ENCODE measurements at places on chromosomes 1 and 21. TPM values are rescaled to one million over a fixed set of nuclear protein-coding genes. Genes with fewer than 3 reads are reported as not detected.
A peak's percentile ranks its signal among the peaks of the same experiment; 100 is the strongest.

Gene RPTN
- polyA plus RNA-seq: not detected

Gene SLC44A5
- polyA plus RNA-seq: 1.5 TPM

Gene PHLDA3
- not detected for polyA plus RNA-seq

Gene FALEC
- polyA plus RNA-seq: not detected

Gene C1orf141
- polyA plus RNA-seq: not detected

Gene TFF1
- polyA plus RNA-seq: not detected

Gene PRRX1
- not detected for polyA plus RNA-seq

Gene RIIAD1
- not detected for polyA plus RNA-seq

Gene OR6N1
- not detected for polyA plus RNA-seq

- no peak overlapping the region for H3K27ac ChIP-seq
- DNase-seq: no peak
- H3K36me3 ChIP-seq: no peaks in the 10 kb centered on the region
Measured at GRCh38 chr1:205923651-205924459, 19.4 kb downstream of the SLC26A9 start.

- no peak overlapping the region for H3K4me3 ChIP-seq
- H3K36me3 ChIP-seq: no peaks in the 10 kb centered on the region
- DNase-seq: no peak
- no peaks in the 10 kb centered on the region for H3K27me3 ChIP-seq
- no peak overlapping the region for H3K27ac ChIP-seq
Measured at GRCh38 chr1:81757398-81758020, 43.2 kb upstream of the ADGRL2 start.

DNA sequence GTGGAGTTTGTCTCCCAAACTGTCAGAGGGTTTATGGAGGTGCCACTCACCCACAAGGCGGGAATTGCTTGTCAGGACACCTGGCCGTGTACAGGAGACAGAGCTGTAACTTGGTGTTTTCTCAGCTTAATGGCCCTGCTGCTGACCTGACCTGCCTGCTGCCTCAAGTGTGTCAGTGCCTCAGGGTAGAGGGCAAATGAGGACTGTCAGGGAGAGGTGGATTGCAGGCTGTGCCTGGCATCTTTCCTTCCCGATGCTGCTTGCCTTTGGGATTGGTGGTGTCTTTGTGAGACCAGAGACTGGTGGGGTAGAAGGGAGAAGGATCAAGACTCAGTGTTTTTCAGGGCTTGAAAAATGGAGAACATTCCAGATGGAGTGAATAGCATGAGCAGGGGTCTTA, 31.4 kb downstream of the TMEM53 start:
- no peak for DNase-seq
- H3K4me3 ChIP-seq: no peak overlapping the region
- H3K36me3 ChIP-seq: peaks cover 31% of the 10 kb centered on the region
- H3K27me3 ChIP-seq: no peaks in the 10 kb centered on the region

DNA sequence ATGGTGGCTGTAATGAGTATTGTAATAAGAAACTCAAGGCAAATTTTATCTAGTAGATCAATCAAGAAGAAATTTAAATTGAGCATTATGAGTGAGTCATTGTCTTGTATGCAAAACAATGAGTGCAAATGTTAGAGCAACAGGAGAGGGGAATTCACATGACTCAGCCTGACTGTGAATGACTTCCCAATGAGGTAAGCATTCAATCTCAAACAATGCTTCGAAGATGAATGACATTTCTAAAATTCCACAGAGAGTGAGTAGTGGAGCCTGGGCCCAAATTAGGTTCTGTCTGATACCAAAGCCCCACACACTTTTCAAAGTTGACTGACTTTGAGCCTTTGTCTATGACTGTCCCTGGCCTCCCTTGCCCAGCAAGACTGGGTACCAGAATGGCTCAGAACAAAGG, 738.0 kb downstream of the PTPRU start:
- H3K4me3 ChIP-seq: no peak overlapping the region
- peaks cover 19% of the 10 kb centered on the region for H3K27me3 ChIP-seq
- no peak overlapping the region for H3K27ac ChIP-seq
- H3K36me3 ChIP-seq: no peaks in the 10 kb centered on the region
- H3K4me1 ChIP-seq: no peaks in the 10 kb centered on the region

- no peak overlapping the region for H3K27ac ChIP-seq
- peaks cover 15% of the 10 kb centered on the region for H3K27me3 ChIP-seq
- H3K4me1 ChIP-seq: peaks cover 22% of the 10 kb centered on the region
- peak overlapping the region; percentile 1 for H3K4me3 ChIP-seq
- H3K36me3 ChIP-seq: peaks cover 5% of the 10 kb centered on the region
Measured at GRCh38 chr1:83691953-83692500, 306.9 kb downstream of the TTLL7 start.

GRCh38 chr1:222266223-222267196, 281.4 kb downstream of the HHIPL2 start:
- H3K4me1 ChIP-seq: no peaks in the 10 kb centered on the region
- H3K27me3 ChIP-seq: no peaks in the 10 kb centered on the region
- no peak overlapping the region for H3K27ac ChIP-seq
- DNase-seq: no peak

DNA sequence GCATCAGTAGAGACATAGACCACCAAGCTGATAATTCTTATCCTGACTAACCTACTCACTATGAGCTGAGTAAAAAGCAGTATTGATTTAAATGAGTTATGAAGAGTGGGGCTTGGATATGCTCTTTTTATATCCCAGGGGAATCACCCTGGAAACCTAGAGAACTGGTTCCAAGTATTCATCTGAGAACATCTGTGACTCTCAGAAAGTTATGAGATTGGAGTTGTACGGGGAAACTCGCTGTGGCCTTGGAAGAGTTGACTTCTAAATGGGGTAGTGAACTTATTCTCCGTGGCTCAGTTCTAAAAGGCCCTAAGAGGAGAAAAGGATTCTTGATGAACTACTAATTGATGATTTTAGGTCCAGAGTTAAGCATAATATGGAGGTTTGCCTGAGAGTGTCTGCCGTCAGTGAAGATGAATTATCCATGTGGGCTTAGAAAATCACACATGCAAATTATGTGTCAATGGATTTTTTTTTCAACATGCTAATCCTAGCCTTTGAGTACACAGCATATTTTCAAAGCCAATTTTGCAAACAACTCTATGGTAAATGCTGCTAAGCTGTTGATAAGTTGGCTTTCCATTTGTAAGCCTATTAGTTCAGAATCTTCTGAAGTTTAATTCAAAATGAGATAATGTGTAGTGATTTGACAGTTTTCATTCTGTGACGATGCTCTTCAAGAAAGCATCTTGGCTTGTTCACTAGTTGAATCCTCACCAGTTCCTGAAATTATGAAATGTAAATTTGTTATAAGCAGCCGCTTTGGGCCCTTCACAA, 122.7 kb downstream of the FGGY start:
- DNase-seq: no peak
- H3K36me3 ChIP-seq: no peaks in the 10 kb centered on the region
- peaks cover 5% of the 10 kb centered on the region for H3K4me1 ChIP-seq
- no peak overlapping the region for H3K4me3 ChIP-seq
- H3K27me3 ChIP-seq: no peaks in the 10 kb centered on the region
- H3K27ac ChIP-seq: peak overlapping the region; percentile 16

DNA sequence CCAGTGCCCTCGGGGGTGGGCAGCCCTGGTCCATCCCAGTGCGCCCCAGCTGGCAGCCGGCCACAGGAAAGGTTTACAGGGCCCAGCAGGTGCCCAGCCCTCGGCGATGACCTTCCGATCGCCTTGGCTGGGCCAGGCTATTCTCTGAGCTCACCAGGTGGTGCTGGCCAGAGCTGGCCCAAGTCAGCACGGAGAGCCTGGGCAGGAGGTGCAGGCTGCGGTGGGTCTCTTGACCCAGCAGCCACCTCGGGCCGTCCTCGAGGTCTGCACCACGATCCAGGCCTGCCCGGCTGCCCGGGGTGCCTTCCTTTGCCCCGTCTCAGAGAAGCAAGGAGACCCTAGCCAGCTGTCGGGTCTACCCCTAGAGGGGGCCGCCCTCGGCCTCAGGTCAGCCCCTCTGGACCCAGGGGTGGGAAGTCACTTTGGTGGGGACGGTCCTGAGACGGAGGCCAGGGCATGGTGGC, 370 bp downstream of the PERM1 start:
- H3K27ac ChIP-seq: no peak overlapping the region
- H3K27me3 ChIP-seq: peaks cover 27% of the 10 kb centered on the region
- H3K4me3 ChIP-seq: no peak overlapping the region
- H3K36me3 ChIP-seq: no peaks in the 10 kb centered on the region
- H3K4me1 ChIP-seq: peaks cover 4% of the 10 kb centered on the region
- no peak for DNase-seq

DNA sequence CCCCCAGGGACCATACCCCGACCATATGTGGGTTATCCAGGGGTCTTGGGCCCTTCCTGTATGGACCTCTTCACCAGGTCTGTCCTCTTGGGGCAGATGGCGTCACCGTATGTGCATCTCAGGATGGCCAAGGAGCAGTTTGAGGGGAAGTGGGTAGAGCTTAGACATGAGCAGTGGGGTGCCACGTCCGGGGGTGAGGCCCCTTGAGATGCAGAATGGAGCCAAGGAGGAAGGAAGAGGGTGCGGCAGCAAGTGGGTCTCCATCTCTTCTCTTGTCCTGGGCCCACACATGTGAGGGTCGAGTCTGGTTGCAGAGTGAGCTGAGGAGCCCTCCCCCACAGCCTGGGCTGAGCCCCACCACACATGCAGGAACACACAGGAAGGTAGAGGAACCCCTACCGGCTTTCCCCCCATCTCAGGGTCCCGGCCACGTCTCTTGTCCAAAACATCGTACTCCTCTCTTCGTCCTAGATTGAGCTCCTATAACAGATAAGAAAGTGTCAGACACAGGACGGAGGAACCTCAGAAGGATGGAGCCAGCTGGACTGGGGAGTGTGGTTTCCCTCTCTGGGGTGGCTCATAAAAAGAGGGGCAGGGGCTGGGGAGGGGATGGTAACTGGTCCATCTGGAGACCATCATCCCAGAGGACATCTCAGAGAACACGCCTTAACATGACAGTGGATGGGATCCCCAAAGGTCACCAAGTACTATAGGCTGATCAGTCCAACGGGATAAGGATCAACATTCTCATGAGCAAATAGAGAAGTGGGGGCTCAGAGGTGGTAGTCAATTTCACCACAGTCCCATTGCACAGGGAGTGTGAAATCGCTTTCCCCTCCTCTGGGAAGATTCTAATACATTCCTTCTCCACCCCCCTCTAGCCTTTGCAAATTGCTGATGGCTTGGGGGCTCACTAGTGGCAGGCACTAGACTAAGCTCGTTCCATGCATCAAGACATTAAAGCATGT, 79.9 kb downstream of the CD247 start:
- peaks cover 41% of the 10 kb centered on the region for H3K27me3 ChIP-seq
- DNase-seq: no peak
- H3K36me3 ChIP-seq: no peaks in the 10 kb centered on the region
- H3K4me1 ChIP-seq: peaks cover 46% of the 10 kb centered on the region
- H3K4me3 ChIP-seq: peak overlapping the region; percentile 60

GRCh38 chr1:198246337-198246736, 89.5 kb downstream of the NEK7 start:
- H3K27me3 ChIP-seq: no peaks in the 10 kb centered on the region
- H3K4me3 ChIP-seq: no peak overlapping the region
- H3K4me1 ChIP-seq: peaks cover 5% of the 10 kb centered on the region

- DNase-seq: no peak
- H3K36me3 ChIP-seq: peaks cover 17% of the 10 kb centered on the region
- H3K27ac ChIP-seq: no peak overlapping the region
- H3K27me3 ChIP-seq: no peaks in the 10 kb centered on the region
Measured at GRCh38 chr1:27299385-27300271, 22.3 kb upstream of the TMEM222 start.

DNA sequence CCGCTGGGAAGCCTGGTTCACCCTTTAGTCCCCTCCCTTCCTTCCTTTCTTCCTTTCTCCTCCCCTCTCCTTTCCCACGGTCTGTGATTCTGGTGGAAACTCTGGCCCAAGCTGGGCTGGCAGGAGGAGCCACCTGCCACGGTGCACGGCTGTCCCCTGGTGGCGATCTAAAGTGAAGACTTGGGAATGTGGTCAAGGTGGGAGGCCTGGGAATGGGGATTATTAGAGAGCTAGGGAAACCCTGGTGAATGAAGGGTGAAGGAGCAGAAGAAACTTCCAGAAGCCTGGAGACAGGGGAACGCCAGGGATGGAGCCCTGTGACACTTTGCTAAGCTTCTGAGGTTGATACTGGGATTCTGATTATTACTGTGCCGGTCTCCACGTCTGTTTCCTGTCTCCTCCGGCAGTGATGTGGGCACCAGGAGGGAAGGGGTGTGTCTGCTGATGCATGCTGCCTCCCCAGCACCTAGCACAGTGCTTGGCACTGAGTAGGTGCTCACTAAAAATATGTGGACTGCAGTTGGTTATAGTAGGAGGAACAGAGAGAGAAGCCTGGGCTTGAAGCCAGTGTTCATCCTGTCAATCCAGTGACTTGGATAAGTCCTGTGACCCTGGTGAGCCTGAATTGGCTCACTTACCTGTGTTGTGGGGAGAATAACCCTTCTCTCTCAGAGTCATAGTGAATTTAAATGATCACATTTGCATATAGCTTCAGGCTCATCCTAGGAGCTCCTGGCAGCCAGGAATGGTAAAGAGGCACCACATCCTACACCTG, 71.2 kb upstream of the NBPF3 start:
- no peaks in the 10 kb centered on the region for H3K27me3 ChIP-seq
- no peak overlapping the region for H3K4me3 ChIP-seq
- no peaks in the 10 kb centered on the region for H3K36me3 ChIP-seq
- peak overlapping the region; percentile 72 for H3K27ac ChIP-seq
- DNase-seq: peak; percentile 49

- peaks cover 25% of the 10 kb centered on the region for H3K27me3 ChIP-seq
- no peak for DNase-seq
- H3K36me3 ChIP-seq: no peaks in the 10 kb centered on the region
- no peak overlapping the region for H3K27ac ChIP-seq
Measured at GRCh38 chr1:214583824-214584554, 19.0 kb upstream of the CENPF start.

DNA sequence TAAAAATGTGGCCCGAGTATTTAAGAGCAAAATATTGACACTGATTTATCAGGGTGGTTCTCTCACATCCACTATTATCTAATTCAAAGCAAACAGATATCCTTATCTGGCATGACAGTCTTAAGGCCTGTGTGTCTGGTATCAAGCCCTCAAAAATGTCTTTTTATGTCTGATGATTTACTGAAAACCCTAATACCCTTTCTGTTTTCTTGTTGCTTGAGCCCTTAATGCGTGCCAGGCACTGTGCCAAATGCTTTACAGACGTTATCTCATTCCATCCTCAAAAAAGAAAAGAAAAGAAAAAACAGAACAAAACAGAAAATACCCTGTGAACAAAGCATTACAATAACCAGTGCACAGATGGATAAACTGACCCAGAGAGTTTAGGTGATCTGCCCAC, 5.7 kb downstream of the DUSP23 start:
- no peak overlapping the region for H3K4me3 ChIP-seq
- peaks cover 8% of the 10 kb centered on the region for H3K4me1 ChIP-seq
- DNase-seq: no peak
- H3K36me3 ChIP-seq: no peaks in the 10 kb centered on the region
- H3K27me3 ChIP-seq: peaks cover 18% of the 10 kb centered on the region
